ENCODE measurements at places on chromosomes 1 and 21.

DNA sequence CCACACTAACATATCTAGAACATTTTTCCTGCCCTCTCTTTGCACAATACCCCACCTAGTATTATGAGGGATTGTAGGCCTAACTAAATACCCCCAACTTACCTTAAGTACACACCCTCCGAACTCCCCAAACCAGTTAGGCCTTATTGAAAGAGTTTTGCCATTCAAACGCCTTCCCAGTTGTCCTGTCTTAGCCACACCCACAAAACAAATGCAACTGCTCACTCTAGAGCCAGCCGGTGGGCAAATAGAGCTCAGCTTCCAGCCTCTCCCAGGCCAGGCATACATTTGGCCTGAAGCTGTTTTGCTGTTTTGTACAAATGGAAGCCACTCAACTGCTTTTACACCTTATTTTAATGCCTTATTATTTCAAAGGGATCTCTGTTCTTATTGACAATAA is 224.2 kb upstream of the RUNX1 start:
- no peak for DNase-seq

DNA sequence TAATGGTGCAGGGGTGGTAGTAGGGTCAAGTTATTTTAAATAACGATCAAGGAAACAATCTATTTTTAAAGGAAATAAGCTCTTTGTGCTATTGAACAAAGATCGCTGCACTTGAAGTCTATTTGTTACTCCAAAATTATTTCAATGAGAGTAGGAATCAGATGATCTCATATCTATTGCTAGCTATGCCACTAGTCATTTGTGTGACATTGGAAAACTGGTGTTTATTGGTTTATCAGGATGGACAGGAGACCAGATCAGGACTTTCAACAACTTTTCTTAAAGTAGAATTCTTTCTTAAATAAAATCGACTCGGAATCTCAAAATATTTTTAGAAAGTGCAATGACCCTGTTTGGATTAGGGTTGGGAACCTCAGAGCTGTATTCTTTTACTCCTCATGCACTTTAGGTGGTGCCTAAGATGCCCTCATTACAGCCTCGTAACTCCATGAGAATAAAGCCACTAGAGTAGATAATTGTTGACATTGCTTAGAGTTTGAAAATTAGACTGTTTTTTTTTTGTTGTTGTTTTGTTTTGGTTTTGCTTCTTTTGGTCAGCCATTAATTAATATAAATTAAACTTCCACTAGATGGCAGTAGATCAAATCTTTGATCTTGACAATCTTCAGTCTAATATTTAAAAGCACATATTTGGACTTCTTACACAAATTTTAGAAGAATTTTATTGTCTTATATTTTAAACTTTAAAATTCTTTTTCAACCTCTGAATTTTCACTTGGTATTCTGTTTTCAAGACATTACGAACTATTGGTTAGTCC is 352.4 kb downstream of the USP25 start:
- DNase-seq, result no peak

DNA sequence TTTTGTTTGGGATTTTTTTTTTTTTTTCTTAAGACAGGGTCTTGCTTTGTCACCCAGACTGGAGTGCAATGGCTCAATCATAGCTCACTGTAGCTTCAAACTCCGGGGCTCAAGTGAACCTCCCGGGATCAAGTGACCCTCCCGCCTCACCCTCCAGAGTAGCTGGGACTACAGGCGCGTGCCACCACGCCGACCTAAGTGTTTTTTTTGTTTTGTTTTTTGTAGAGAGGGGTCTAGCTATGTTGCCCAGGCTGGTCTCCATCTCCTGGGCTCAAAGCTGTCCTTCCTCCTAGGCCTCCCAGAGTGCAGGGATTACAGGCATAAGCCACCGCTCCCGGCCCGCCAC is 776 bp downstream of the HLCS start:
- no peak for DNase-seq

GRCh38 chr1:157641177-157641576 is 43.3 kb upstream of the FCRL4 start:
- DNase-seq, result no peak

- no peak for DNase-seq
Observed at GRCh38 chr1:147837129-147837963, 65.2 kb upstream of the GJA8 start.

DNA sequence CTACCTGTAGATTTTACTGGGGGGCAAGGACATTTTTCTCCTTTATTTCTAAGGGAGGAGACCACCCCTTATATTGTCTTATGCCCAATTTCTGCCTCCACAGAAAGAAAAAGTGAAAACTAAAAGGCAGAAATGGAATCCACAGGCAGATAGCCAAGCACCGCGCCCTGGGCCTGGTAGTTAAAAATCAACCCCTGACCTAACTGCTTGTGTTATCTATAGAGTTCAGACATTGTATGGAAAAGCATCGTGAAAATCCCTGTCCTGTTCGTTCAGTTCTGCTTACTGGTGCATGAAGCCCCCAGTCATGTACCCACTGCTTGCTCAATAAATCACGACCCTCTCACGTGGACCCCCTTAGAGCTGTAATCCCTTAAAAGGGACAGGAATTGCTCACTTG is 33.7 kb upstream of the IL6R start:
- no peak for DNase-seq

GRCh38 chr1:19605967-19606366 is 38.1 kb upstream of the NBL1 start:
- DNase-seq, result no peak

GRCh38 chr1:25568834-25569596 is 25.6 kb downstream of the LDLRAP1 start:
- peak; percentile 93 for DNase-seq

DNA sequence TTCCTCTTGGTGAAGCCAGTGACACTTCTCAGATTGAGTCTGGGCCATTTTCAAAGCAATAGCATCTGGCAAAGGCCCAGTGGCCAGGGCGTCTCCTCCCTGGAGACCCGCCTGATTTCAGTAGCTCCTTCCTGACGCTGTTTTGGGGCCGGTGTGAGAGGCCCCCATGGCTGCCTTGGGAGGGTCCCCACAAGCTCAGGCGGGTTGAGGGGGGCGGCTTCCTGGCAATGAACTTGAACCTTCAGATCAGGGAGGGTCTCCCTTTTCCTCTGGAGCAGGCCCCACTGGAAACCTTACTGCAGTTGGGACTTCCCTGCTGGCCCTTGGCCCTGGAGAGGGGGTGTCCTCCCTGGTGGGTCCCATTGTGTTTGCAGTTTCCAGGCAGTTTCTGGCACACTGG is 121.2 kb downstream of the CRYAA start:
- DNase-seq, result no peak

- no peak for DNase-seq
Observed at GRCh38 chr21:32735524-32735923, 7.7 kb upstream of the SYNJ1 start.

GRCh38 chr21:37835481-37835880 is 80.8 kb downstream of the KCNJ6 start:
- DNase-seq, result no peak
